ENCODE measurements at places on chromosomes 5 and 9.

- no peak for DNase-seq
Measured at GRCh38 chr9:129828051-129828450, 4.1 kb upstream of the TOR1A start.

GRCh38 chr9:11348366-11348765, 735.6 kb upstream of the PTPRD start:
- DNase-seq = no peak

DNA sequence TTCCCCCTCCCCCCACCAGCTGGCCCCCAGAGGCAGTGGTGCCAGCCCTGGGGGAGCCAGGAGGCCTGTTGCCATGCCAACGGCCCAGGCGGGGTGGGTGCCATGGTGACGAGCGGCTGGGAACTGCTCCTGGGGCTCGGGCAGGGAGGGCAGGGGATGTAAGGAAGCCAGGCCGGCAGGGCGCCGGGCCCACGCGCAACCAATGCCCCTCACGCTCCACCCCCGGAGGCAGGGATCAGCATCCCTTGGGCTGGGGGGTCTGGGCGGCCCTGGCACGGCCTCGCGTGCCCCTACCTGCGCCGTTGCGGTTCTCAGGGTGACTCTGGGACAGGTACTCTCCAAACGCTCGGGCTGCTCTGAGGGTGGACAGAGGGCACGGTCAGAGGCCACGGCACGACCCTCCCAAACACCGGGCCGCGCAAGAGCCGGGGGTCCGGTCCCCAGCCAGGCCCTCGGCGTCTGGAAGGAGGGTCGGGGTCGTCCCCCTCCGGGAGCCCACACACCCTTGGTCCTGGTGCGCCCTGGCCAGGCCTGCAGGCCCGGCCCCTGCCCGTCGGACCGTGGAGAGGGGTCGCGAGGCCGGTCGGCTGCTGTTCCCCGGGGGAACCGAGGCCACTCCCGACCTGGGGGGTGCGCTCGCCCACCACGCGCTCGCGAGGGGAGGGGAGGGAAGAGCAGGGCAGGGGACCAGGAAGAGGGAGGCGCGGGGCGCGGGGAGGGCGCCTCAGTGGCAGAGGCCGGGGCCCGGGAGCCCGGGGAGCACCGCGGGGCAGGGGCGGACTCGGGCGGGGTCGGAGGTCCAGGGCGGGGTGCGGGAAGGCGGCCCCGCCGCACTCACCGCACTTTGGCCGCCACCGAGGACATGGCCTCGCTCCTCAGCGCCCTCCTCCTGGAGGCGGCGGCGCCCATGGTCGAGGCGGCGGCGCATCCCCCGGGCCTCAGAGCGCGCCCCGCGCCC, 661 bp downstream of the NSMF start:
- DNase-seq = no peak

GRCh38 chr5:74651710-74652109, 11.2 kb upstream of the ENC1 start:
- no peak for DNase-seq

DNA sequence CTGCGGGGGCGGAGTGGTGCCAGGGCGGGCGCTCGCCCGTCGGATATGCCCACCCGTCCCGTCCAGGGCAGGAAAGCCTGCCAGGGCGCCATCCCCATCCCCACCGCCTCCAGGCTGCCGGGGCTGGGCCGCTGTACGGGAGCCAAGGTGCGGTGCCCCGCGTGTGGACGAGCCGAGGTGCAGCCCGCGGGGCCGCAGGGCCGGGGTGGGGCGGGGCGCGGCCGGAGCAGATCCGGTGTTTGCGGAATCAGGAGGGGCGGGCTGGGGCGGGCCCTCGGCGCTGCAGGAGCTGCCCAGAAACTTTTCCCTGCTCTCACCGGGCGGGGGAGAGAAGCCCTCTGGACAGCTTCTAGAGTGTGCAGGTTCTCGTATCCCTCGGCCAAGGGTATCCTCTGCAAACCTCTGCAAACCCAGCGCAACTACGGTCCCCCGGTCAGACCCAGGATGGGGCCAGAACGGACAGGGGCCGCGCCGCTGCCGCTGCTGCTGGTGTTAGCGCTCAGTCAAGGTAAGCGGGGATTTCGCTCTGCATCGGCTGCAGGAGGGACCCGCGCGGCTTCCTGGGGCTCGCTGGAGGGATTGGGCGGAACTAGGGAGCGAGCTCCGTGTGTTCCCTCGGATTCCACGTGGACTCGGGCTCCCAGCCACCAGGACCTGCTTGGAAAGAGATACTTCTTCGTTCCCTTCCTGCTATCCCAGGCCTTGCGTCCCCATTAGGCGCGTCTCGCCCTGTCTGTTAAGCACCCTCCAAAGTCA, at the start of gene ITGA2:
ITGA2 (plus strand) TSS at position 328 of the 756 bp plus-strand sequence; CDS start at position 445, 117 bp downstream.
- DNase-seq = no peak

- DNase-seq = no peak
Measured at GRCh38 chr5:41831155-41831554, 39.1 kb downstream of the OXCT1 start.

GRCh38 chr5:179759581-179760551, 27.2 kb downstream of the MAML1 start:
- DNase-seq = peak; percentile 13

DNA sequence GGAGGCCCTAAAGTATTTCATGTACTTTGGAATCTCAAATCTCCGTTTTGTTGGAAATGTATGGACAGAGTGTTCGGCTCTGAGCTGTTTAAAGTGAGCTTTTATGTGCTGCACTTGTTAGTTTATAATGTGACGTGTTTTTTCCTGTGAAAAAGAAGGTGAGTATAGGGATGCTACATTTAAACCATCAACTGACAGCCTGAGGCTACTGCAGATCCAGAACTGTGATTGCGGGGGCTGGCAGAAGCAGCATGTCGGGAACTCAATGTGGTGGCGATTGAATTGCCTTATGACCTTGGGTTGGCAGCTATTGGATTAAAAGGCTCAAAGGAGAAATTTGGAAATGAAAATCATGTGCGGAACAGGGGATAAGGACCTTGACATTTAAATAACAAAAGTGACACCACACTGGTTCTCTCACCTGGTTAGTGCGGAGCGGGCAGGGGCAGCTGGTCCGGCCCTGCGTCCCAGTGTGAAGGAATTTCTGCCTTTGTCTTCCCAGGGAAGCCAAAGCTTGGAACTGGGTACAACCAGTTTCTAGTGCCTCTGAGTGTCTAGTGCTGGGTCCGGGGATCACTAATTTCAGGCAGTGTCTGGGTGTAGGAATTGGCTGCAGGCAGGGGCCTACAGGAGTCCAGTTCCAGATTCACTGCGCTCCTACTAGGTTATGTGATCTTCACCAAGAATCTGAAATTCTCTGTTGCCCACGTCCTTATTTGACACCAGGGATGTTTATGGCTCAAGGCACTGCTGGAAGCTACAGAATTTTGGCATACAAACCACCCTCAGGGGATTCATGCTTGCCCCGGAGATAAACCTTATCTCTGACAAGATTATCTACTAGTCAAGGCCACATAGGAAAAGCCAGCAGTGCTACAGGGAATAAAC, 120.7 kb upstream of the ERCC6L2 start:
- no peak for DNase-seq

DNA sequence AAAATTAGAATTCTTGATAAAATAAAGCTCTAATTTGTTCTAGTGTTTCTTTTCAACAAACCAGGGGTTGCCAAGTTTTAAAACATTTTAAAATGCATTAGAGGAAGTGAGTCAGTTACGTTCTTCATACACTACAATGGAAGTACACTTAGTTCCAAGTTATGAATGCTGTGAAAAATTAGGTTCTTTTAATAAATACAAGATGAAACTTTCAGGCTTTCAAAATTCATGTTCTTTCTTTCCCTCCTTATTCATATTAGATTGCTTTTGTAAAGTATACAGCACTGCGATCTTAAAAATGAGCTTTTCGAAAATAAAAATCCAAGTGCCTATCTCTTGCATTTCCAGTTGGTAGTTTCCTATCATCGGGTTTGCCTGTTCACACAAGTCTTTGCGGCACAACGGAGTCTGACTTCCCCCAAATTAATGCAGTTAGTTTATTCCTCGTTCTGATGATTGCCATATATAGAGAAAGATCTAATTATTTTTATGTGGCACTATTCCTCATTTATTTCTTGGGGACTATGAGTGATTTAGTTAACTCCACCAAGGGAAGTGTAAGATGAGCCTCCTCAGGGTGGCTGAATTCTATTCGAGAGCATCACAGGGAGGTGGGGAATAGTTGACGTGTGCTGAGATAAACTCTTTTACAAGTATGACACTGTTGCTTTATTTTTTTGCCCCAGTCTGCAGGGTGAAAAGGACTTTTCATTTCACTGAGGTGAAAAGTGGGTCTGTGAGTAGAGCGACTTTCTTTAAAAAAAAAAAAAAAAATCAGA, 238.2 kb downstream of the CD180 start:
- no peak for DNase-seq

GRCh38 chr9:121841771-121842611, 190.6 kb downstream of the DAB2IP start:
- no peak for DNase-seq

DNA sequence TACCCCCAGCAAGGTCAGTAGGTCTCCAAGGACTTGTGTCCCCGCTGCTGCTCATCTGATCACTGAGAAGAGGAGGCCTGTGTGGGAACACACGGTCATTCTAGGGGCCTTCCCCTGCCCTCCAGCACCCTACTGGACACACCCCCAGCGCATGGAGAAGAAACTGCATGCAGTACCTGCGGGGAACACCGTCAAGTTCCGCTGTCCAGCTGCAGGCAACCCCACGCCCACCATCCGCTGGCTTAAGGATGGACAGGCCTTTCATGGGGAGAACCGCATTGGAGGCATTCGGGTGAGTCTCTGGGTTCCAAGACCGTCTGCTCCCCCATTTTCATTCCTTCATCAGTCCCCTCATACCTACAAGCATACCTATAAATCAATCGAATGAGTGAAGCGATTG, 4.1 kb downstream of the FGFR4 start:
- DNase-seq = no peak

- no peak for DNase-seq
Measured at GRCh38 chr9:73280113-73280512, 128.4 kb downstream of the ANXA1 start.

DNA sequence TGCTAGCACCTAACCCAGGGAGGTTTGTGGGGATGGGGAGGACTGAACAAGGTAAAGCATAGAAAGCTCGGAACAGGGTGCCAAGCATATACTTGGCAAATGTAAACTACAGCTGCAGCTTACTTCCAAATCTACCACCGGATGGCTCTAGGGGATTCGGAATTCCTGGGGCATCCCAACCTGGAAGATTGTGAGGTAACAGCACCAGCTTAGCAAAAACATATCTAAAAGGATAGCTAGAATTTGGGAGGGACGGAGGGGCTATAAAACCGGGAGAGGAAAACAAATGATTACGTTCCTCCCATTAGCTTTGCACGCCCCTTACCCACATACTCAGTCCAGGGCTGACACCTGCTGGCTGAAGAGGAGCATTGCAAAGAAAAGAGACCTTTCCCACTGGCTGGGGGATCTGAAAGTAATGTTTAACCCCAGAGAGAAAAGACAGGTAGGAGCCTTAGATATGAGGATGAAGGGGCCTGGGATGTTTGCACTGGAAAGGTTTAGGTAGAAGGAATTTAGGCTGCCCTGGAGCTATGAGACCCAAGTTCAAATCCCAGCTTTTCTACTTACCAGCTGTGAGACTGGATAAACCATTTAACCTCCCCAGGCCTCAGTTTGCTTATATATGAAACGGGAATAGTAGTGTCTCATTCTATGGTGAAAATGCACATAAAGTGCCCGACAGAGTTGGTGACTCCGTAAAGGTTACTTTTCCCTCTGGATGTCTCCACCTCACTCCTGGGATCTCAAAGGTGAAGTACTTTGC, 73.6 kb downstream of the FAM114A2 start:
- no peak for DNase-seq

DNA sequence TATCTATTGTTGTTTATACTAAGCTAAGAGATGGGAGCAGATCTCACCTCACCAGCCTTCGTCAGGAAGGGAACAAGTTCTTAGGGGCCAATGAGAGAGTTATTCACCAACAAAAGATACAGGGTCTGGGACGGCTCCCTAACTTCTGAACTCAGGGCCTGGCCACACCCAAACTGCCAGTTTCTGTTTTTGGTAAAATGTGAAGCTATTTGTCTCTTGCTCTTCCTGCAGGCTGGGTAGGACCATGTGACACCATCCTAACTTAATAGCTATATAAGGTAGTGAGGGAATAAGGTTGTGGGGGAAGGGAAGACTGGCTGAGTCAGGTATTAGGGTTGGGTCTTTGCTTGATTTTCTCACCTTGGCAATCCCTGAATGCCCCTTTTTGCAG, 480.5 kb downstream of the KDM4C start:
- no peak for DNase-seq

GRCh38 chr5:7770436-7770835, 80.5 kb downstream of the CFAP90 start:
- no peak for DNase-seq

DNA sequence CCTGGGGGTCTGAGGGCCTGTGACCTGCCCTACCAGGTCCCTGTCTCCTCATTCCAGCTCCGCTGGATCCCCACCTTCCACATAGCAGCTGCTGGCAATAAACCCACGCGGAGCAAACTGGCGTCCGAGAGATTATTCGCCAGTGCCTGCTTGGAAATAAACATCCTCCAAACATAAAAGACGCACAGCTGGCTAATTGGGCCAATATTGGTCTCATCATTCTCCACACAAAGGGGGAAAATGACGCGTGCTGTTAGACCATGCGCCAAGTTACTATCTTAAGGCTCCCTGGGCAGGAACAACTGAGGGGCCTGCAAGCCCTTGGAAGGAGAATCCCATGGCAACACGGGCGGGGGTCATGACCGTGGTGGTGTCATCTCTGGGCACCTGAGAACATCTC, 73.3 kb upstream of the SARDH start:
- DNase-seq = no peak

- no peak for DNase-seq
Measured at GRCh38 chr9:77585335-77585786, 62.8 kb downstream of the GNA14 start.

DNA sequence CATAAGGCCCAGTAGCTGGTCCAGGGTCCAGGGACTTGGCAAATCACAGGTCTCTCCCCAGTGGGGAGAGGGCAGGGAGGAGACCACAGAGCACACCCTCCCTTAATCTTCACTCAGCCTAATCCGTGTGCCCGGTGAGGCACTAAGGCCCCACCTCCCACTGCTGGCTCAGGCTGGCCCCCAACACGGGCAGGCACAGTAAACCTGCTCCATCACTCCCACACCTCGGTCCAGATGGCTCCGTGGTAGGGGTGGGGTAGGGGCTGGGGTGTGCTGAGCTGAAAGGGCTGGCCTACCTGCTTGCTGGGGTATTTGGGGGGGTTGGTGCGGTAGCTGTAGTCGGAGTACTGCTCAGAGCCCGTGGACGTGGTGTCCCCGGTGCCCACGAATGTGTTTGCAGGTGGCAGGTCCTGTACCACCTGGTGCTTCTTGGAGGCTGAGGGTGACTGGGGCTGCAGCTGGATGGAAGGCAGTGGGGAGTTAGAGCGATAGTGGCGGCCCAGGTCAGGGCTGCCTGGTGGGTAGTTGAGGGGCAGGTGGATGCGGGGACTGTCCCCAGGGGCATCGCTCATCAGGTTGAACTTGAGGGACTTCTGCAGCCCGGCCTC, 15.2 kb downstream of the PCDH1 start:
- no peak for DNase-seq

- DNase-seq = no peak
Measured at GRCh38 chr9:70110194-70111041, 66.8 kb downstream of the MAMDC2 start.

- DNase-seq = no peak
Measured at GRCh38 chr5:42490831-42491230, 67.6 kb downstream of the GHR start.

GRCh38 chr5:137275083-137275482, 224.0 kb downstream of the SPOCK1 start:
- DNase-seq = no peak
